GM23248 (cell line): ENCODE measurements at places on chromosomes 4 and X. TPM values are rescaled to one million over a fixed set of nuclear protein-coding genes. Genes with fewer than 3 reads are reported as not detected.

- no peak for DNase-seq
Observed at GRCh38 chr4:2927696-2928075, 35.5 kb downstream of the NOP14 start.

- DNase-seq = no peak
Observed at GRCh38 chr4:48462363-48462762, 20.8 kb upstream of the SLC10A4 start.

DNA sequence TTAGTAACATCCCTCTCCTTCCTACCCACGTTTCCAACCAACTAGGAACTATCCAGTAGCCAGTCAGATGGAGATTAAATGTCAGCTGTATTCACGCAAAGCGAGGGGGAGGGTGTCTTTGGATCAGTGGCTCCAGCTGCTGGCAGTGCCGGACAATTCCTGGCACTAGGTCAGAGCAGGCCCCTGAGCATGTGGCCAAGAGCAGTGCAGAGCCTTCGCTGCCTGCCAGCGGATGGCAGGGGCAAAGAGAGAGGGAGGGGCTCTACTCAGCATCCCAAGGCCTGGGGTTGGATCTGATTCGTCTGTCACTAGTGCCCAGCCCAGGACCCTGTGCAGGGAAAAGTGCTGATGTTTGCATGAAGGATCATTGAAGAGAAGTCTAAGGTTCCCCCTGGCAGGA, 28.7 kb upstream of the JAKMIP1 start:
- no peak for DNase-seq

GRCh38 chr4:81786063-81786763, 314.5 kb upstream of the RASGEF1B start:
- no peak for DNase-seq

GRCh38 chr4:24734511-24734910, 60.9 kb upstream of the SOD3 start:
- peak; percentile 48 for DNase-seq

DNA sequence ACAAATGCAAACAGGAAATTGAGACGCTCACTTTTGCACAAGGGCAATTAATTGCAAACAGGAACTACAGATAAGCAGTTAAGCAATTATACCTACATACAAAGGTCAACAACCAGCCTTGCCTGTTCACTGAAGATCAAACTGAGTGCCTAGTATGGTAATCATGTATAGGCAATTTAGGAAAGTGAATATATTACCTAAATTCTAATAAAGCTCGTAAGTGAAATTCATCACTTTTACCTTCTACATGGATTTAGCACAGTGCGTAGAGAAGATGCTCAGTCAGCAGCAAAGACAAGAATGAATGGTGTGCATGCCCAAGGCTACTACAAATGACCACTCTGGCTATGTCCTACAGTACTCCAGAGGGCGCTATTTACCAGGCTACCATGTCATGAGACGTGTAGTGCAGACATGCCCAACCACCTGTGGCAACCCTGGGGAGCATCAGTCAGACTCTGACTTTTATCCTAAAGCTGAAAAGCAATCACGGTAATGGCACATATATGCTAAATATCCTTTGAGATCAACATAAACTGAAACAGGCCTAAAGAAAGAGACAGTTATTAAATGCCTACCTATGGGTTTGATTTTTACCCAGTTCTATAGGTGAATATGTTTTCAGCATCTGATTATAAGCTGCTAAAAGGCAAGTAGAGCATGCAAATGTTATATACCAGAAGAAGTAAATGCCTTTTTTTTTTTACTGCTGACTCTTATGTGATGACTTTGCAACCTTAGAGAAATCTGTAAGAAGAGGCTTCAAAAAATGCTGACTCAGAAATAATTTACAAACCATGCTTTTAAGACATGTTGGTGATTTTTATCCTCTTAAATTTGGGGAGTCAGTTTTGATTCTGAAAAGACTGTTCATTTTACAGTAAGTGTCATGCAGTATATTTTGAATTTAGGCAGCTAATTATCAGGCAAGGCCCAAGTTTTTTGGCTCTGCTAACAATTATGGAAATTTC, 178.0 kb downstream of the PPP3CA start:
- peak; percentile 70 for DNase-seq

The EIF4E gene
- 133 and 135 TPM in 2 replicates for total RNA-seq
